ENCODE measurements at places on chromosomes 5 and 9.

DNA sequence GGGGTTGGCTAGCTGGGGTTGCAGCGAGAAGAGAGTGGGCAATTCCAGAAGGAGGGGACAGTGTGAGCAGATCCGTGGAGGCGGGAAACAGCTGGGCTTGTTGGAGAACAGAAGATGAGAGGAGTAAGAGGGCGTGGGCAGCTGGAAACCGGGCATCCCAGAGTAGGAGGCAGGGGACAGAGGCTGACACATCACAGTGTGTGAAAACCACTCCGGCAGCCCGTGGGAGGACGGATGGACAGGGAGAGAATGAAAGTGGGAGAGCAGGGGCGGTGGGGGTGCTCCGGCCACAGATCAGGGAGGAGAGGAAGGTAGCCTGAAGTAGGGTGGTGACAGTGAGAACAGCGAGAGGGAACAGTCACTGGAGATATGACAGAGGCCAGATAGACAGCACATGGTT, 8.3 kb upstream of the PSMB7 start:
- no peak for DNase-seq

DNA sequence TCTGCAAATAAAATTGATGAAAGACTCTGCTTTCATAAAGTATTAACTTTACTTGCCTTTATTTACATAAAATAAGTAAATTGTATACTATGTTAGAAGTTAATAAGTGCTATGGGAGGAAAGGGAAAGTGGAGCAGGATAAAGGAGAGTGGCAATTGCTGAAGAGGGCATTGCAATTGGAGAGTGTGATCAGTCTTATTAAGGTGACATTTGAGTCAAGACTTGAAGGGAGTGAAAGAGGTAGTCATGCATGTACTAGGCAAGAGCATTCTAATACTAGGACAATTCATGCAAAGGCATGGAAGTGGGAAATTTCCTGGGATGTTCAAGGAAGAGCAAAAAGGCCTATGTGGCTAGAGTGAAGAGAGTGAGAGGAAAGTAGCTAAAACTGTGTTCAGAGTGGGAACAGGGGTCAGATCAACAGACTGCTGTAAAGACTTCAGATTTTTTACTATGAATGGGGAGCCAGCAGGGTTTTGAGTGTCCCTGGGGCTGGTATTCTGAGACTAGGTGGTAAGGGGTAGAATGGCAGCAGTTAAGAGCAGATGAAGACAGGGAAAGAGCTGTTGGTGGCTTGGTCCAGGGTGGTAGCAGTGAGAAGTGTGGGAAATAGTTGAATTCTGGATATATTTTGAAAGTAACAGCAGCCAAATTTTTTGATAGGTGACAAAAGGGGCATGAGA, 182.3 kb upstream of the RIOK2 start:
- no peak for DNase-seq

DNA sequence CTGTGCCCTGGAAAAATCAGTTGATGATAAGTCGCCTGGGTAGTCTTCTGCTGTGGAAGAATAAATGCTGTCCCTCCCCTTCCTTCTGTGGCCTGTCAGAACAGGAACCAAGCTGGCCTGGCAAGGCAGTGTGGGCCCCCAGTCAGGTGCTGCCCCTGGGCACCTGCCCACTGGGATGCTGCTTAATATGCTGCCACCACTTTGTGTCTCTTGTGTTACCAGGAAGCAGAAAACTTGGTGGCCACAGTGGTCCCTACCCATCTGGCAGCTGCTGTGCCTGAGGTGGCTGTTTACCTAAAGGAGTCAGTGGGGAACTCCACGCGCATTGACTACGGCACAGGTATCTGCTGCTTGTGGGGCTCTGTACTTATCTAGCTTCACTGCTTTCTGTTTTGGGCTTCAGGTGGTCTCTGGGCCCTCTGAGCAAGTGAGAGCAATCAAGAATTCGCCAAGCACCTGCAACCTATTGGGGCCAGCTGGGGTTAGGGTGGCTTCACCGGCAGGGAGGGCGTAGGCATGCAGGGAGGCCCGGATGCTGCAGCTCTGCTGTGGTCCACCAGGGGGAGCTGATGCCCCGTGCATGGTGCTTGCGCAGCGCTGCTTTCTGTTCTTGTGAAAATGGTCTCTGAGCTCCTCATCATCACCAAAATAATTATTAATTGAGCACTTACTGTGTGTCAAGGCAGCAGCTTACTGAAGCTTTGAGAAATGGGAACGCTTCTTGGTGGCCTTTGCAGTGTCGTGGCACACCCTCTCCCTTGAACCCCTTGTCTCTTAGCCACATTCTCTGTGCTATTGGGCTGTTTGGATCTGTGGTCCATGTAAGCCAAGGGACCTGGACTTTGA, 20.3 kb downstream of the PTPA start:
- peak; percentile 53 for DNase-seq

DNA sequence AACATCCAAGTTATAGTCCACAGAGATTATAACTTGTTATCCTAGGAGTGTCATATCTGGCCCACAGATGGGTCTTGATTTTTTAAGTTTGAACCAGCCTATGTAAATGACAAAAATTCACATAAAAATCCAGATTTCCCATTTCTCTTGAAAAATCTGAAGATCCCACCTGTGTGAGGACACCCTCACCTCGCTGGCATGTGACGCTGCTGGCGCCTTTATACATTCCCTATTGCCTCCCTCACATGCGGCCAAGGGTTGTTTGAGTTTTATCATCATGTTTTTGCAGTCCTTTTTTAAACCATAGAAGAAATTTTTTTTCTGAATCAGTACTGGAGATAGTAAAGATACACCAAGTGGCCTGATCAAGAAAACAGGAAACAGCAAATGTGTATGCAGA, 25.9 kb upstream of the PPP1R2B start:
- DNase-seq: no peak

DNA sequence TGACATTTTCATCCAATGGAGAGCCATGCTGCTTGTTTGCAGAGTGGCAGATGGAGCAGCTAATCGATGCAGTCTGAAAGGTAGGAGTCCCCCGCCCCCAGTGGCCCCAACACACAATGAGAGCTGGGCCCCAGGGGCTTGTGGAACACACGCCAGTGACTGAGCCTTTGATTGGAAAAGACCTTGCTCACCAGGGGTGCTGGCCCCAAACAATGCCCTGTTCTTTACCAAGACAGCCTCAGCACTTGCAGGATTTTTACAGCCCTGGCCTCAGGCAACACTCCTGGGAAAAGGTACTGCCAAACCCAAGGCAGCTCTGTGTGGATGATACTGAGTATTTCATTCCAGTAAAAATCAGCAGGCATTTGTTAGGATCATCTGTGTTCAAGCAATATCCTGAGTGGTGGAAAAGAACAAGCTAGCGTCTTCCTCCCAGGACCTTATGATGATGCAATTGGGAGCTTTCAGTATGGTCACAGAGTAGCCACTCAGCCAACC, 276.8 kb upstream of the CLINT1 start:
- no peak for DNase-seq

DNA sequence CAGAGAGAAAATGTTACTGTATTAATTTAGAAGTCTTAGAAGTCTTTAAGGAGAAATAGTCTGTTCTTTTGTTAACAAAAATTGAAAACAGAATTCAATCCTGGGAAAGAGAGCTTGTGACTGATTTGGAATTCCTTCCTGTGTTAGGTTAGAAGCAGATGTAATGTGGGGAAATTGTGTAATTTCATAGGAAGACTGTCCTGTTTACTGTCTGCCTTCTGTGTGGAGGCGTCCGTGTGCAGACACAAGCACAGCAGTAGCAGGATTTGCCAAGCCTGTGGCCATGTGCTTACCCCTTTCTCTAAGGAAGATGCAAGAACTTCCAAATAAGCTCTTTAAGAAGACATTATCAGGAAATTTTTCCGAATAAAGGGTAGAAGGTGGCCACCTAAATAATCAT, 36.7 kb upstream of the F2R start:
- no peak for DNase-seq

DNA sequence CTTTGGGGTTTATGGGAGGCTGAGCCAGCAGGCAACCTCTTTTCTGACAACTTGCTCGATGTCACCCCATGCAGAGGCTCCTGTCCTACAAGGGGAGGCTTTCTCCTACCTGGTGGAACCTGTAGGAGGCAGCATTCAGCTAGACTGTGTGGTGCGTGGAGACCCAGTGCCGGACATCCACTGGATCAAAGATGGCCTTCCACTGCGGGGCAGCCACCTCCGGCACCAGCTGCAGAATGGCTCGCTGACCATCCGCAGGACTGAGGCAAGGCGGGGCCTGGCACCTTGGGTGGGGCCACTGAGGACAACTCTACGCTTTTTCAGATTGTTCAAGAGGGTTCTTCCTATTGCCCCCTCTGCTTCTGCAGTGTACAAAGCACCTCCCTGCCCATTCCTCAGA, 36.1 kb upstream of the ASS1 start:
- DNase-seq: no peak

DNA sequence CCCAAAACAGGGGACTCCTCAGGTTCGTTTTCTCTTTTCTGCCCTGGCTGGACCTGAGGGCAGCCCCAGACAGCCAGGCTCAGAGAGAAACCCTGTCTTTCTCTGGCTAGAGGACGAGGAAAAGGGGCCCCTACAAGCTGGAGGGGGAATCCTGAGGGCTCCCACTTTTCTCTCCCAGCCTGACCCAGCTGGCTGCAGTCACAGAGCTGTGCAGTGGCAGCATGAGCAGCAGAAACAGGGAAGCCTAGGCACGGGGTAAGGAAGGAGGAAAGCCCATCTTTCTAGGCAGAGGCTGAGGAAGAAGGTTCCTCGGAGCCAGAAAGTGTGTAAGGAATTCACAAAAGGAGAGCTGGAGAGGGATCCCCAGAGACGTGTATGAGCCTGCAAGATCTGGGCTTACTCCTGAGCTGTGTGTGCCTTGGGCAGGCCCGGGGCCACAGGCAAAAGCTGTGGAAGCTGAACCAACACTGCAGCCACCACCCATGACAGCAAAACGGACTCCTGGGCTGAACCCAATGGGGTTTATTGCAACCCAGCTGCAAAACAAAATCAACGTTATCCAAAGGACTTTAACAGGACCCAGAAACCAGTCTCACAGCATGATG, 16.2 kb downstream of the CAMSAP1 start:
- no peak for DNase-seq

DNA sequence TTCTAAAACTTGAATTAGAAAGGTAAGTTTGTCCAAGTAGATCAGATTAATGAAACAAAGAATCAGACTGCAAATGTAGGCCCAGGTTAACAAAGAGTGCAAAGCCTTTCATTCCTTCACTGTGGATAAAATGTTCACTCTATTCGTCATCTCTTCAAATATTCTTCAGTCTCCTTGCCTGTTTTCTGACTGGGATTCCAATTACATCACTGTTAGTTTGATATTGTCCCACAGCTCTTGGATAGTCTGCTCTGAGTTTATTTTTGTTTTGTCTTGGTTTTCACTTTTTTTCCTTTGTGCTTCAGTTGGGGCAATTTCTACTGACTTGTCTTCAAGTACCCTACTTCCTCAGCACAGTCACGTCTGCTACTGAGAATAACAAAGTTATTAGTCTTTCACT, 38.5 kb upstream of the GZMA start:
- no peak for DNase-seq

DNA sequence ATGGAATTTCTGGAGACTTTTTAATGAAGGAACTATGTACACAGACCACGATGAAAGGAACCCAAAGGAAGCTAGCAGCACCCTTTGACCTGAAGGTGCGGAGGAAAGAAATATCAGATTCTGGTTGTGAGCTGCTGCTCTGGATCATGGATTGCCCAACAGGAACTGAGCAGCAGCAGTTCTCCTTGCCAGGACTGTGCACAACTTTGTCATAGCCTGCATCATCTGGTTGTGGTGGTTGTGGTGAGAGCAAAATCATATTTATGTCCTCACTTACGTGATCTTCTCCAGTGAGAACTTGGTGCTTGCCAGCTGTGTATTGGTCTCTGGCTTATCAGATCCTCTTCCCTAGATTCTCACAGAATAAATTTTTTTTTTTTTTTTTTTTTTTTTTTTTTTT, 70.7 kb upstream of the LPAR1 start:
- no peak for DNase-seq

DNA sequence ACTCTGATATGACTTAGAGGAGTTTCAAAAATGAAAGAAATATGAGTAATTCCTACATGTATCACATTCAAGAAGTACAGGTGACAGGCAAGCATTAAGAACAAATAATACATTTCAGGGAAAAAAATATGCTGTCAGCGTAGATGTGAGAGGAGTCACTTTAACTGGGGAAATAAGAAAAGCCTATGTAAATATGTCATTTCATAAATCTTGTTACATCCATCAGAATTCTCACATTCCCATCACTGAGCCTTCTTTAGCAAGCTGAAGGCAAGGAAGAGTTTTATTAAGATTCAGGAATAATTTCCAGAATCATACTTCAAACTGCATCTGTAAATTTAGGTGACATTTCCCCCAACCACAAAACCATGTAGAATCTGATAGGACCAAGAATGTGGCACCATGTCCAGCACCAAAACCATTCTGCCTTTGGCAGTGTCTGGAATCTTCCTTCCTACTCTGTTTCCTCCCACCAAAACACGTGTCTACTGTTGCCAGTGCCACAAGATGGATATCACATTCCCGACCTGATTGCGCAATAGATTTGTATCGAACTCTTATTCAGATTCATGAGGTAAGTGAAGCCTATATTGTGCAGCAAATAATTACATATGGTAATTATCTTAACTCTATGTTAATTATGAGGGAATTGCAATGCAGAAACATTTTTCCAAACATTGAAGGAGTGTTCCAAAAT, 690.9 kb downstream of the ISL1 start:
- DNase-seq: no peak

DNA sequence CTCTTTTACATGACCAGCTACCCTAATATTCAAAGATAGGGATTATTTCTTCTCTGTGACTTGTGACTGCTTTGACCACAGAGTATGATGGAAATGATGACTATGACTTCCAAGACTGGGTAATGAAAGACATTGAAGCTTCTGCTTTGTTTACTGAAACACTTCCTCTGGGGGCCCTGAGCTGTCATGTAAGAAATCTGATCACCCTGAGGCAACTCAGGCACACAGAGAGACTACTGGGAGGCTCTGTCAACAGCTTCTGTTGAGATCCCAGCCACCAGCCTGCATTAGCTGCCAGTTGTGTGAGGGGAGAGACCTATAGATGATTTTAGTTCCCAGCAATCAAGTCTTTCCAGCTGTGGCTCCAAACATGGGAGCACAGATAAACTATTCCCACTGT, 76.5 kb downstream of the KCTD16 start:
- no peak for DNase-seq

- no peak for DNase-seq
Measured at GRCh38 chr5:147391781-147392180, 118.1 kb downstream of the DPYSL3 start.

DNA sequence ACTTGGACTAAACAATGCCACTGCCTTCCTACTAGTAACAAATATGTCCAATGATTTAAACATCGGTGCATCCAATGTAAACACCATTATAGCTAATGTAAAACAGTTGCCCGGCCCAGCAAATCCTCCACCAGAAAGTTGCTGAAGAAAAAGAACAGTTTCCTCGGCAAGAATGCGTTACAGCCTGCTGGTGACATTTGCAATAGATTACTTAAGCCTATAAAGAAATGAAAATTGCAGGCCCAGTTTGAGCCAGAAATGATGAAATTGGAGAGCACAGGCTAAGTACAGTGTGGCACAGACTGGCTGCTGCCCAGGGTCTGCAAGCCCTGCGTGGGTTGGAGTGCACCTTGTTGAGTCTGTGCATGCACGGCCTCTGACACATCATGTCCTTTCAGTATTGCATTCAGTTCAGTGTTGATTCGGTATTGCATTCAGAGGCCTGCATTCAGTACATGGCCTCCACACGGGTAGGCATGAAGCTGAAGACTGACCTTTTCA, 406.0 kb upstream of the KLF4 start:
- no peak for DNase-seq

All from anterior cingulate cortex (tissue), 58 donors.